ENCODE measurements at places on chromosomes 4 and X.
A peak's percentile ranks its signal among the peaks of the same experiment; 100 is the strongest.

GRCh38 chr4:162853788-162854187 is 312.9 kb downstream of the NAF1 start:
- no peak for DNase-seq

DNA sequence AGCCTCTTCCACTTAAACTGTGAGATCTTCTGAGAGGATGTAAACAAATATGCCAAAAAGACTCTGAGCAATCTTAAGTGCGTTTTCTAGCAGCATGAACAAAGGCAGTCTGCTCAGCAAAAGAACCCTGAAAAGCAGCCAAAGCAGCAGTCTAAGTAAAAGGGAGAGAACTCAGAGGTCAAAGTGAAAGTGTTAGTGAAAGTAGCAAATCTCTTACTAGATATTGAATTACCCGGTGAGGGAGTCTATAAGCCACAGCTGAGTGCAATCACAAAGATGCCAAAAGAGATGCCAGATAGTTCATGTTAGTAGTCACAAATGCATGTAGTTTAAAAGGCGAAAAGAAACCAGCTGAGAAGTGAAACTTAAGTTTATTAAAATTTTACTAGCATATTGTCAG is 7.9 kb upstream of the GNRHR start:
- DNase-seq: no peak

DNA sequence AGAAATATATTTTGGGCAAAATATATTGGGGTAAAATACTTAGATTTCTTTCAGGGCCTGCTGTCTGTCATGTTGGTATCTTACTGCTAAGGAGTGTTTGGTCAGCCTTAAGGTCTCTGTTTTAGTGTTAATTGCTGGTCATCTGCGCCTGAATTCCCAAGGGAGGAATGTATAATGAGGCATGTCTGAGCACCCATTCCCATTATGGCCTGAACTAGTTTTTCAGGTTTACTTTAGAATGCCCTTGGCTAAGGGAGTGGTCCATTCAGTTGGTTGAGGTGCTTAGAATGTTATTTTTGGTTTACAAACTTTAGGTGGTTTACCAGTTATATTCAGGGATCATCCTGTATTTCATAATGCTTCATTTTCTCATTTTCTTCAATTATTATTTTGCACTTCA is 125.9 kb downstream of the CFAP299 start:
- no peak for DNase-seq

DNA sequence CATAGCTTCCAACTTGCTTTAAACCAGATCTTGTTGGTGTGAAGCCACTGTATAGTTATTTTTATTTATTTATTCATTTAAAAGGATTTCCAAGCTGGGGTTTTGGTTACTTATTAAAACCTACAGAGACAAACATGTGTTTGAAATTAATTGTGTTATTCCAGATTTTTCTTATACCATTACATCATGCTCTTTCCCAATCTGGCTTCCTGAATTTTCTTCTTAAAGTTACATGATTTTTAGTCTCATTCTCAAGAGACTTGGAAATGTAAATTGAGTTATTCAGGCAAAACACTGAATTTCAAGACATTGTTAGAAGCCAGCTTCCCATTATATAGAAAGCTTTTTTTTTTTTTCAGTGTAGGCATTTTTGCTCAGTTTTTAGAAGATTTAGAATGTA is 381.9 kb downstream of the IL1RAPL1 start:
- no peak for DNase-seq

- peak; percentile 84 for DNase-seq
Measured at GRCh38 chr4:986879-987623, at the start of gene IDUA. IDUA (plus strand) TSS chr4:987044; CDS start chr4:987085, 41 bp downstream.

- DNase-seq: no peak
Measured at GRCh38 chrX:46072791-46073190, 472.4 kb downstream of the ZNF674 start.
